ENCODE measurements at places on chromosomes 4 and X. TPM values are rescaled to one million over a fixed set of nuclear protein-coding genes. Genes with fewer than 3 reads are reported as not detected.

SHROOM4 gene
- total RNA-seq = not detected

DCAF8L2 gene
- total RNA-seq = not detected

PPP1R2C gene
- not detected for total RNA-seq

- no peak for DNase-seq
Observed at GRCh38 chrX:24125028-24125612, 24.4 kb upstream of the ZFX start.

DNA sequence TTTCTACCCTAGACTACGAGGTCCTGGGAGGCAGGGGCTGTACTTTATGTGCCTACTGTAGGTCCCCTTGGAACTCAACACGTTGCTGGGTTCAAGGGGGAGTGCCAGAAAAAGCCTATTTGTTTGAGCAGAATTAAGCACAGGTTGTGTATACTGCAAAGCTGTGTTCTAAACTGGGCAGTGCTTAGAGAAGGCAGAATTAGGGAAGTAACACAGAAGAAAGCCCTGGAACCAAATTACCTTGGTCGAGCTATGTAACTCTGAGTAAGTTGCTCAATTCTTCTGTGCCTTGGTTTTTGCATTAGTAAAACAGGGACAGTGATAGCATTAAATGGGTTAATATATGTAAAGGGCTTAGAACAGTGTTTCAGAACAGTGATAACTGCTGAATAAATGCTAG is 245.0 kb upstream of the SFRP2 start:
- no peak for DNase-seq

DNA sequence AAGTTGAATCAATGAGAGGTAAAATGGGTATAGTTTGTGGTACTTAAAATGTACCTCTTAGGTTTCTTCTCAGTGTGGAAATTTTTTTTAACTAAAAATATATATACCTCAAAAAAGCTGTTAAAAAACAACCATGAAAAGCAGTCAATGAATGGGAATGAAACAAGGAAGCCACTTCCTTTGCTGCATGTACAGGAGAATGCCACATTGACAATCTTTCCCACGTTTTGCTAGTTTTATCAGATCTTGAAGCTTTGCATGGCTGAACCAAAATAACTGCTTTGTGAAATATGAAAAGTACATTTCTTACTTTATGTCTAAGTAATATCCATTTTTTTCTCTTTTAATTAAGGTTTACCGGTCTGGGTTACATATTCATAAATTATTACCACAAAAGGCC is 71.8 kb downstream of the PRKG2 start:
- no peak for DNase-seq

- no peak for DNase-seq
Observed at GRCh38 chr4:166049036-166049435, 176.0 kb downstream of the TLL1 start.

GRCh38 chr4:95209927-95210326 is 338.8 kb downstream of the UNC5C start:
- DNase-seq = no peak

DNA sequence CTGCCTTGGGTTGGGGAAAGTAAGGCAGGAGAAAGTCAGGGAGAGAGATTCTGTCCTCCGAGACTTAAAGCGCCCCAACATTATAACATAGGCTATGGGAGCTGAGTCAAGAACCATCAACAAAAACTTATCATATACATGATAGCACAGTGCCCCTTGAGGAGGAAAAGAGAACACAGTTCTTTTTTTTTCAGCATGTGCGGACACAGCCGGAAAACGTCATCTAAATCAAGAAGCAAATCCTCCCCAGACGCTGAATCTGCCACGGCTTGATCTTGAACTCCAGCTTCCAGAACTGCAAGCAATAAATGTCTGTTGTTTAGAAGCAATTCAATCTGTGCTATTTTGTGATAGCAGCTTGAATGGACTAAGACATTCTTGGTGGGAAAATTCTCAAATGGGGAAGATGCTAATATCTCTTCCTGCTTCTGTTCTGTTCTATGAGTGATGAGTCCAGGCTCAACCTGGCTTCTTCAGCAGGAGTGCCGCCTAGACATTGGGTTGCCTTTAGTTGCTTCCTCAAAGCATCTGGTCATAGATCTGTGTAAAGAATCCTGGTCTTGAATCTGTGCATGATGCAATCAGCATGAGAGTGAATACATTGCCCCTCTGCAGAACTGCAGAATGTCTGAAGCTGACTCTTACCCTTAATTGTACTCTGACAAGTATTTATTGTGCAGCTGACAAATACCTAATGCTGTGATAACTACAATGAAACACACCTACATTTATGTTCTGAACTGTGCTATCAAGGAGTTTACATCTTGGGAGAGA is 549.8 kb upstream of the PRKX start:
- DNase-seq = no peak
